ENCODE measurements at places on chromosomes 3 and 15. TPM values are rescaled to one million over a fixed set of nuclear protein-coding genes. Genes with fewer than 3 reads are reported as not detected.

CCR1 gene
- polyA plus RNA-seq = not detected

RARB gene
- 10.1 TPM for polyA plus RNA-seq

DNA sequence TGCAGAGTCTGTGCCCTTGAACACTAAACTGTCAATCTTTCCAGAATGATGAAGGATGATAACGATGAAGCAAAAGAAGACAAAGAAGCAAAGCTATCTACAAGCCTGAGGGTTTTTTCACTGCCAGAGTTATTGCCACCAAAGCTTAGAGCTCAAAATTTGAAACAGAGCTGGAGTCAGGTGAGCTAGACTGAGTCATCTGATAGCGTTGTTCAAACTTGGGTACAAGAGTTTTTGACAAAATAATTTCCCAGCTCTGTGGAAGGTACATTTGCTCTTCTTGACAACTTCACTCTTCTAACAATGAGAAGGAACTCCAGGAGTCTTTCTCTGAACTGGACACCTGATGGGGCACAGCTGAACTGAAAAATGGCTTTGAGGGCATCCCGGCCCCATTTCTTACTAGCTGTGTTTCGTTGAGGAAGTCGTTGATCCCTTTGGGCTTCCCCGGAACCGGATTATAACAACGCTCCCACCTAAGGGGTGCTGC is 715 bp downstream of the MCCC1 start:
- no peak for DNase-seq

DNA sequence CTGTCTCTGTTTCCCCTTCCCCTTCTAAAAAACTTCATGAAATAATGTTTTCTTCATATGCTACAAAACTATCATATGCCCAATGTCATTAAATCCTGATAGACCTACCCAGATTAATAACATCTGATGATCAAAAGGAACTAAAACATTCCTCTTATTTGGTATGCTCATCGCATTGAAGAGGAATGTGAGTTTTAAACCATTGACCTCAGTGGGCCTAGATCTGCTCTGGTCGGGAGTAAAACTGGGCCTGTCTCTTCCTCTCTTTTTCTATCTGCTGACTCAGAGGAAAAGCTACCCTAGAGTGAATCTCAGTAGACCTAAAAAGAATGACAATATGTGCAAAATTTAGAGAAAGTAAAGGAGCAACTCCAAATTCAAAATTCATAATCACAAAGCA is 275.8 kb downstream of the SATB1 start:
- DNase-seq = no peak

GRCh38 chr15:78129077-78129750 is 2.0 kb downstream of the CIB2 start:
- DNase-seq = no peak

- no peak for DNase-seq
Observed at GRCh38 chr15:83613714-83614113, 40.2 kb upstream of the ADAMTSL3 start.
